Activated CD4-positive, alpha-beta T cell treated with anti-CD3 and anti-CD28 coated beads, Interleukin-10, Interleukin-2, amounts not matched to agents 100 ng/mL and 50 ng/mL, durations not matched to agents 16 hours and 8 hours (primary cell): ENCODE measurements at places on chromosomes 7 and 10.

DNA sequence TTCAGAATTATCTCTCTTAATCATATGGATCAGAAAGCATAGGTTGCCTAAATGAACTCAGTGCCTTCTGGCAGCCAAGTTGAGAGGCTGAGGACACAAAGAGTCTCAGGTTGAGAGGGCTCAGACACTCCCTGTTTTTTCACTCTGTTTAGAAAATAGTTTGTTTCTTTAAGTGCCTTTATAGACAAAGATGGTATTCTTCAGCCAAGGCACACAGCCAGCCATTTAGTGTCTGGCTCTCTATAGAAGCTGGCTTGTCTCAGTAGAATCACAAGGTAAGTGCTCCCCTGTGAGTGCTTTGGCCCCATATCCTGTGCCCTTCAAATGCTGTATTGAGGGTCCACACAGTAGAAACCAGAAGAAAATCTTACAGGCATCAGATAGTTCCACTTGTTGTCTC is 3.6 kb downstream of the GPR158 start:
- no peak for DNase-seq

DNA sequence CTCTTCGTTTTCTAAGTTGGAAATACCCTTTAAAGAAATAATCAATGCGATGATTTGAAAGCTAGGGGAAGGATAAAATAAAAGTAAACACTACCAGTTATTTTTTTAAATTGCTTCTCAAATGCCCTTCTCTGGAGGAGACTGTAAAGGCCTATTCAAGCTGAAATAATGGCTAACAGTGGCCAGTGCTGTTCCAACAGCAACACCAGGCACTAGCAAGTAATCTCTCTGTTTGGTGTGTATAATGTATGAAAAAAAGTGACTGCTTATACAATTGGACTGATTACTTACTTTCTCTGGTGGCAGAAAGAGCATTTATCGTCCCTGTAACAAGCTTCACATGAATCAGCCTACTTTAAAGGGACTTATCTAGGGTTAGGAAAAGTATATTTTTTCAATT is 102.7 kb downstream of the CSTF2T start:
- DNase-seq, result no peak

DNA sequence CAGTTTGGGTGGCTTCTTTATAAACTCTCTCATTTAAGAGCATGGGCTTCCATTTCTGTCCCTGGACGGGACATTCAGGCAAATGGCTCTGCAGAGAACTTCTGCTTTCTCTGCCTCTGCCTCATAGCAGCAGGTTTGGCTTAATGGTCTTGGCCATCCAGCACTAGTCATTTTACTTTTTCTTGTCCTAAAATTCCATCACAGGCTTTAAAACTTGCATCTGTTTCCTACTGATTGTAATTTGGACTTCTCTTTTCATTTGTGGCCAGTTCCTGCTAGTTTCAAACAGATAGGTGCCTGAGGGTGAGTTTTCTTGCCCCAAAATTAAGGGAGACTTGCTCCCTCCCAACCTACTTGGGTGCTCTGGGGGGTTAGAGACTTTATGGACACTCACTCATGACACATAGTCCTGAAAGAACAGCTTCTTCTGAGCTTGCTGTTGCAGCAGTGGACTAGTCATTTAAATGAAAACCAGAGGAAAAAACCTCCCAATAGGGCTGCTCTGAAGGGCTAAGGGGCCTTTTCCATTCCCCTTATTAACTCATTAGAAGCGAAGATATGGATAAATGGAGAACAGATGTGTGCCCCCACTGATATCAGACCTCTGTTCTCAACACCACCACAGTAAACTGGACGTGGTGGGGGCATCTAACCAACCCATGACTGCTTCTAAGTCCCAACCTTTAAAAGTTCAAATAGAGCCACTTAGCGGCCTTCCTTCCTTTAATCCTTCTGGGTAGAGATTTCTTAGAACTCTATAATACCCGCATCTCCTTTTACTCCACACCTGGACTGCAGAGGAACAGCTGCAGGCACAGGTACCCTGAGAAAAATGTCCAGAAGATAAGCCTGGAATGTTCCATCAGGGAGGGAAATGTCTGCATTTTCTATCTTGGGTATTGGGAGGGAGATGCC is 38.8 kb downstream of the SVOPL start:
- DNase-seq, result no peak

DNA sequence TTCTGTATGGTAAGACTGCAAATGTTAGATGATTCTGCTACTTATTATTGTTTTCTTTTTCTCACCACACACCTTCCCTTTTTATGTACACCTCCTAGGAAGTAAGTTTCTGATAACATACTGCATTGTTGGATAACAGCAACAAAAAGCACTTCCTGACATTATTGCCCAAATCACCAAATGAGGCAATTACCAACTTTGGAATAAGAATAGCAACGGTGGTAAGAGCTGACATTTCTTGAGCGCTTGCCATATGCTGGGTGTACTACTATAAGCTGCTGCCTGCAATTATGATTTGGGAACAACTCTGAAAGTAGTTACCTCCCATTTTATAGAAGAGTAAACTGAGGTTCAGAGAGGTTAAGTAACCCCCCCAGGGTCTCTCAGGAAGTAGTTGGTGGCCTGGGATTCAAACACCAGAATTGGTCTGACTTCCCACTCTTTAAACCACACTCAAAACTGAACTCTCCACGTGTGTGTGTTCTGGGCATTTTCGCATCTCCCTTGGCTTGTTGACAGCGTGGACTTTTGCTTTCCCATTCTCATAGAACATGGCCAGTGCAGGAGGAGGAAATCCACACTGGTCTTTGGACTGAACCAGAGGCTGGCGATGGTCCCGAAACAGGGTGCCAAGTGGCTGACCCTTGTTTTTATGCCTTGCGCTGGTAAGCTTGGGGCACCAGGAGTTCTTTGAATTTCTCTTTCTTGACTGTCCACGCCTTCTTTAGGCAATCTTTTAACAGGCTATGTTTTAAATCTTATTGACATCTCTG is 71.4 kb downstream of the TCF7L2 start:
- no peak for DNase-seq

- DNase-seq, result no peak
Measured at GRCh38 chr7:134712196-134712595, 65.5 kb downstream of the BPGM start.

GRCh38 chr10:42969909-42970308 is 107.0 kb upstream of the RET start:
- DNase-seq, result no peak

DNA sequence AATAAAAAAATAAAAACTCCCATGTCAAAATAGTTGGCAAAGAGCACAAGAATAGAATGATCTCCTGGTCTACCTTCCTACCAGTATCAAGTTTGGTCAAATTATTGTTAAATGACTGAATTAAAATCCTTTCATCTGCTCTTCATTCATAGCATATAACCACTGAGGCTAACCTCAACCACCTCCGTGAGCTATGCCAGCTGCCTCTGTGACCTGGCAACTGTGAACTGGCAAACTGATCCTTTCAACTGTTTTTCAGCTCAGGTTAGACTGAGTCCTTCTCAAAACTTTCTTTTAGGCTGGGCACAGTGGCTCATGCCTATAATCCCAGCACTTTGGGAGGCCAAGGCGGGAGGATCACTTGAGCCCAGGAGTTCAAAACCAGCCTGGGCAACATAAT is 36.1 kb downstream of the NUDCD3 start:
- DNase-seq, result peak; percentile 35

- no peak for DNase-seq
Measured at GRCh38 chr10:69728335-69728870, 73.3 kb upstream of the COL13A1 start.

- peak; percentile 13 for DNase-seq
Measured at GRCh38 chr10:71371750-71372166, 25.0 kb upstream of the CDH23 start.

GRCh38 chr7:46616636-46617035 is 695.6 kb upstream of the IGFBP3 start:
- no peak for DNase-seq

- no peak for DNase-seq
Measured at GRCh38 chr7:44607141-44608068, 978 bp downstream of the OGDH start.

DNA sequence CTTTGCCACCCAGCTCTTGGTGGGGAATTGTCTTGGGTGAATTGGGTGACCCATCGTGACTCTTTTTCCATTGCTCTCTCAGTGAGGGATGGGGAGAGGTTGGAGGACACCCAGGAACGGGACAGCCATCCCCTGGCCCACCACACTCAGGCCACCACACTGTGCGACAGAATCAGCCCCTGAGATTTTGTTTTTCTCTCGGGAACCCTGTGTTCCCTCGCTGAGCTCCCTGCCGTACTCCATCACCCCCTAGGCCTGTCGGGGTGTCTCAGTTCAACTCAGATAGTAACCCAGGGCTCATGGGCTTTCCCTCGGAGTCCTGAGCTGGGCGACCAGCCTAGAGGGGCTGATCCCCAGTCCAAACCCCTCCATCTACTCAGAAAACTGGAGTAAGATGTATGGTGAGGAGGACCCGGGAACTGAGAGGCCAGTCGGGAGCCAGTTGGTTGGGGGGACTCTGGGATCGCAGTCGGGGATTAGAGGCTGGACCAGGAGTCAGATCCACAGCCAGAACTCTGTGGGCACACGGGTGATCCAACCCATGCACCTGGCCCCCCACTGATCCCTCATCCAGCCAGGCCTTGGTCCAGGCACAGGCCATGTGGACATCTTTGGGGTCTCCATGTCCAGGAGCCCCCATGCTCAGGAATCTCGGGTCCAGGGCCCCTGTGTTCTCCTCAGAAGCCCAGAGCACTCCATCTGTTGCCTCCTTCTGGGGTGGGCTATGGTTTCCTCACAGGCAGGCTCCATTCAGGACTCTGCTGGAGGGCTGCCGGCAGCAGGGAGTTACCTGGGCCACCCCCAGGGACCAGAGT is 9.3 kb downstream of the CRYGN start:
- DNase-seq, result no peak

- DNase-seq, result peak; percentile 39
Measured at GRCh38 chr7:67484244-67484751, 487.7 kb downstream of the TYW1 start.

DNA sequence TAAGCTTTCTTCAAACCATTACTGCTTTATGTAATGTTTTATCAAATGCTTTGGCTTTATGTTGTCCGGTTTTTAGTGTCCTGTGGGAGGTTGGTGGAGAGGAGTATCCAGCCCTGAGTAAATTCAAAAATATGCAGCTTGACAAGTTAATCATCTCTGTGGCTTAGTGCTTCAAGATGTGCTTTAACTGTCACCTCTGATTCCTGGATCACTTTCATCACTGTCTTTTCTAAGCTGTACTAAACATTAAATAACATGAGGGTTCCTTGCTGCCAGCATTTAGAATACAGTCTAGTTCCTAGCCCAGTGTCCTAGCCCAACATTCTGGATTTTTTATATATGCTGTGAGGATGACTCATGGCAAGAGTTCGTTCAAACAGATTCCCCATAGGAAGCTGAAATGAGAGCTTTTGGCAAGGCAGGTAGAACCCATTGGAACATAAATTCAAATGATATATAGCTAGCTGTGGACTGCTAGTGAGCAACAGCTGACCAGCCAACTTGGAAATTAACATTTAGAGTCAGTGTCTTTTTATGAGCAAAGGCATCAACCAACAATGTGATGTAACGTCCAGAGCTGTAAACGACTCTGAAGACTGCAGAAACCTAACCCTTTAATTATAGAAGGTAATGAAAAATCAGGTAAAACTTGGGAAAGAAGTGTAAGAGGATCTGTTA is 80.6 kb upstream of the OIT3 start:
- DNase-seq, result no peak

- DNase-seq, result peak; percentile 26
Measured at GRCh38 chr10:12358863-12359564, 9.7 kb downstream of the CAMK1D start.

DNA sequence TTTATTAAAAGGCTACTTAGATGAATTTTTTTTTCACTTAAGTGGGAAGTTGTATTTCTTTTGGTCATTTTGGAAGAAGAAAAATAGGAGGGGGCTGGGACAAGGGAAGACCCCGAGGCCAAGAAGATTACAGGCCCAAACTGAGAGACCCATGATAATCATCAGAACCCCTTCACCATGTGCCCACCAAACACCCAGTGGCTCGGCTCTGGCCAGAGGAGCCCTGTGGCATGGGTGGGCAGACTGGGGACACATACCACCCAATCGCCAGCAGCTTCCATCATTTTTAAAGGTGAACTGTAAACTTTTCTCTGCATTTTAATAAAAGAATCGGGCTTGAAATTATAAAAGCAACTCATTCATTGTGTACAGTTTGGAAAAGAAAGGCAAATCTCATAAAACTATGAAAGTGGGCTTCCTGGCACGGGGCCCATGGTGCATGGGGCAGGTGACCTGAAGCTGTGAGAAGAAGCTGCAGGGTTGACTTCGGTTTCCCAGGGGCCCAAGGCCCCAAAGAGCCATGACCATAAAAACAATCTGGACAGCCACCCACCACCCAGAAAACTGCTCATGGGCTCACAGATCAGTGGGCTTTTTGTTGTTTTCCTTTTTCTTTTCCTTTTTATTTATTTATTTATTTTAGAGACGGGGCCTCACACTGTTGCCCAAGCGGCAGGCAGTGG is 29.4 kb upstream of the RET start:
- no peak for DNase-seq

DNA sequence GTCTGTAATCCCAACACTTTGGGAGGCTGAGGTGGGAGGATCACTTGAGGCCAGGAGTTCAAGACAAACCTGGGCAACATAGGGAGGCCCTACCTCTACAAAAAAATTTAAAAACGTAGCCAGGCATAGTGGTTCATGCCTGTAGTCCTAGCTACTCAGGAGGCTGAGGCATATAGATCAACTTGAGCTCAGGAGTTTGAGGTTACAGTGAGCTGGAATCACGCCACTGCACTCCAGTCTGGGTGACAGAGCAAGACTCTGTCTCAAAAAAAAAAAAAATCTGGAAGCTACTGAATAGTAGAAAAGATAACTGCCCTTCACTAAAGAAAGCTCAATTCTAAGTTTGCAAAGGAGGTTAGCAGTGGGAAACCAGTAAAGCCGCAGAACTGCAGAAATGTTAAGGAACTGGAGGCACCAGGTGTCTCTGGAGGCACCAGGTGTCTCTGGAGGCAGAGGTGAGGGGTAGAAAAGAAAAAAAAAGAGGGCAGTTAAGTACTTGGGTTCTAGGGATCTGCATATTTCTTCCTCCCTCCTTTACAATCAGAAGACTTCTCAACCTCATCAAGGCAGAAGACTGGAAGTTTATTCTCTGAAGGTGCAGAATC is 56.5 kb downstream of the RNLS start:
- DNase-seq, result no peak

GRCh38 chr10:100282907-100283306 is 3.6 kb downstream of the BLOC1S2 start:
- DNase-seq, result no peak

DNA sequence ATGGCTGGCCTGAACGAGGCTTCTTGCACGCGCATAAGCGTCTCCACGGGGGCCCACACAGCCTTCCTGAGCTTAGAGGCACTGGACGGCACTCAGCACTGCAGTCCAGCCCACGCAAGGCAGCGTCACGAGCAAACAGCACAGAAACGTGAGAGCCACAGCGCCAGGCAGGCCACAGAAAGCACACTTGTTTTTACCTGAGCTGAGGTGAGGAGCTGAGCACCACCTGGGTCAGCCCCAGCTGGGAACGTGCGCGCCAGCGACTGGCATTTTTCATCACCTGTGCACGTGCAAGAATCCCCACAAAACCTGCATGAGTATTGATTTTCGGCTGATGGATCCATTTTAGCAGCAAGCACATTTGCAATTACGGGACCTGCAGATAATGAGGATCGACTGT is 26.7 kb downstream of the IQCE start:
- no peak for DNase-seq
